Sciatic nerve (tissue), 2 donors: ENCODE measurements at places on chromosomes 7 and 10.

DNA sequence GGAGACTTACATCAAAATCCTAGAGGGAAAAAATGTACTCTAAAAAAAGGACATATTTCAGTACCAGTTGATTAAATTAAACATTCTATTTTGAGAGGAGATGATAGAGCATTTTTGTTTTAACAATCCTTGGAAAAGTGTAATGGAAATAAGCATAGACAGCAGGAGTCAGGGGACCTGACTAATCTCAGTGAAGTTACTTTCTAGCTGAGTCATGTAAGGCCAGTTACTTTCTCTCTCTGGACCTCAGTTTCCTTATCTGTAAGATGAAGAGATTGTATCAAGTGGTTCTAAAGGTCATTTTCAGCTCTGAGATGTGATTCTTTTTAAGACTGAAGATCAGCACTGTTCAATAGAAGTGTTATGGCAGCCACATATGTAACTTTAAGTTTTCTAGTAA is 44.1 kb downstream of the VTI1A start:
- DNase-seq: no peak

DNA sequence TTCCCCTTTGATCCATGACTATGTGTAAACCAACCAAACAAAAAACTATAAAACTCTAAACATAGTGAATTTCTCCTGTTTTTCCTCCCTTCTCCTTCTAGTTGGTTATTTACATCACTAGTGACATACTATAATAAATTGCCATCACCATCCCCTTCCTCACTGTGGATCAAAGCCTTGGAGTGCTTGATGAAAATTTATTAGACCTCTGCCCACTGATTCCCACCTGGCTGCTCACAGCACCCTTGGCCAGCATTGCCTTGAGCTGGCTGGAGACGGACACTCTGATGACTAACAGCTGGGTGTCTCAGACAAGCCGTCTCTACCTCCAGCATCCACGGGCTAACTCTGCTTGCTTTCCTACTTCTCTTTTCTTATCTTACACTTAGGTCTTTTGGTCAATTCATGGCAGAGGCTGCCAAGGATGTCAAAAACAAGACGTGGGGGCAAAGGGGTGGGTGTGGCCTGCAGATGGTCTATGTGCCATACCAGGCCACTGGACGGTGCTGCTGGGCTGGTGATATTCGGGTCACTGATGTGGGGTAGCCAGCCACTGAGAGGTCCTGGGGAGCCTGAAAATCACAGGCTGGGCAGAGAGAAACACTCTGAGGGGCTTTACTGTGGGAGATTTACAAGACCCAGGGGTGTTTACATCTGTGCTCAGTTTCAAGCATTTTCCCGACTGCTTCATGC is 207.8 kb downstream of the TAX1BP1 start:
- no peak for DNase-seq

DNA sequence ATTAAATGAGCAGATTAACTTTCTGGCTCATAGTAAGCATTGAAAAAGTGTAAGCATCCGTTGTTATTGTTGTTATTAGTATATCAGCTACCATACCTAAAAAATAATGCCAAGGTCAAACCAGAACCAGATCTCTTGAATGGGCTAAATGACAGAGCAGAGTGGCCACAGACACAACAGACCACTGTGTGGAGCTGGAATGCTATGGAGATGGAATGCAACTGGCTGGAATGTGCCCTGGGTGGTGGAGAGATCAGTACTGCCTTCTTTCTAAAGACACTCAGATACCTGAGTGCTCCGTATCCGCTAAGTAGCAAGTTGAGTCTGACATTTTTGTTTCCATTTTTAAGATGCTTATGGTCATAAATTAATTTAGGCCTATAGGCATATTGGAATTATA is 20.5 kb upstream of the DNAJB12 start:
- no peak for DNase-seq

DNA sequence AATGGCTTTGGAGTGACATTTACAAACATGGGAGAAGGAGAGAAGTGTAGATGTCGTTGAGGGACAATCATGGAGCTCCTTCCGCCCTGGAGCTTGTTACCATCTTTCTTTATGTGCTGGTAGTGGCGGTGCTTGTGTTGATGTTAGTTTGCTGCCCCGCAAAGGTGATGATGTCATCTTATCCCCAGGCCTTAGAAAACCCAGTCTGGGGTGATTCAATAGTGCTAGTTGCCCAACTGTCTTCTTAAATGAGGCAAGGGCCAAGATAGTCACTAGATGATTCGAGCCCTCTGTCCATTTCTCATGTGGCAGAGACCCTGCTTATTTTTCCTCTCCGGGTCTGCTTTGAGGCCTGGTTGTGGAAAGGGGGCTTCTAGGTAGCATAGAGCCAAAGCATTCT is 277.4 kb downstream of the CCSER2 start:
- no peak for DNase-seq

GRCh38 chr7:50284296-50284695 is 20.2 kb upstream of the IKZF1 start:
- no peak for DNase-seq

DNA sequence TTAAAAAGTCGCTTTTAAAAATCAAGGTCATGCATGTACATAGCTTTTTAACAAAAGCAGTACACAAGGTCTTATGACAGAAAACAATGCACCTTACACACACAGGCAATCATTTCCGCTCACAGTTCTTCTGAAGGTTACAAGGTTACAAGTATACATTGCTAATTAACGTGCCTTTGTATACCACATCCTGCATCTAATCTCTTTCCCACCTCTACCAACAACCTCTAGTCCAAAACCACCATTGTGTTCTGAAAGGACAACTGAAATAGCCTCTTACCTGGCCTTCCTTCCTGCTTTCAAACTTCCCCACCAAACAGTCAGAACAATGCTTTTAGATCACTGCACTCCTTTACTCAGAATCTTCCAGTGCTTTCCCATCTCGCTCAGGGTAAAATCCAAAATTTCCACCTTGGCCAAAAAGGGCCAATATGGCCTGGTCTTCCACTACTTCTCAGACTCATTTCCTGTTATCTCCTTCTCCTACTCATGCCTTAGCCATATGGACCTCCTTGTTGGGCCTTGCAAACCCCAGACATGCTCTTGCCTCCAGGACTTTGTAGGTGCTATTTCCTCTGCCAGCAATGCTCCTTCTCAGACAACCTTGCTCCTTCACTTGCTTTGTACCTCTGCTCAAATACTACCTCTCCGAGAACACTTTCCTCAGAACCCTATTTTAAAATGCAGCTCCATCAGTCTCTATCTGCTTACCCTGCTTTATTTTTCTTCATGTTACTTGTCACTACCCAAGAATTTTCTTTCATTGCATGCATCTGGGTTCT is 205.4 kb downstream of the DNAJC1 start:
- DNase-seq: no peak

DNA sequence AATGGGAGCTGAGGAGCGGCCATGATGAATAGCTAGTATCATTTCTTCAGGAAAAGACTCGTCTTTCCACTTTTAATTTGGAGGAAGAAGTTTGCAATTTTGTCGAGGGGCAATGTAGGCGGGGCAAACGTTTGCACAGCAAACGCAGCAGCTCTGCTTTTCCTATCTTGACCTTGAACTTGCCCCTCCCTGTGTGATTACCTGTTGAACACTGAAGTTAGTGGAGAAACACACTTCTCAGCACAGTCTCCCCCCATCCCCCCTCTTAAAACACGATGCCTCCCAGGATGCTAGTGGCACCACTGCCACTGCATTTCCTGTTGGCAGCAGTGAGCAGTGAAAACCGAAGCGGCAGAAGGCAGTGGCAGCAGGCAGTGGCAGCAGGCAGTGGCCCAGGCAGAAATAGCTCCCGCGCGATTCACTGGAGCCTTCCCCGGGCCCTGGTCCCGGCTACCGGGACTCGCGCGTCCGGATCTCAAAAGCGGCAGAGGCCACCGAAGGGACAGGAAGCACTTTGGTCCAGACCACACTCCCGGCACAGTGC is at the start of gene EPDR1:
TSS of gene EPDR1 (plus strand) at position 336 of the 544 bp plus-strand sequence. CDS start 300 bp downstream, outside the sequence.
- DNase-seq: peak; percentile 79

DNA sequence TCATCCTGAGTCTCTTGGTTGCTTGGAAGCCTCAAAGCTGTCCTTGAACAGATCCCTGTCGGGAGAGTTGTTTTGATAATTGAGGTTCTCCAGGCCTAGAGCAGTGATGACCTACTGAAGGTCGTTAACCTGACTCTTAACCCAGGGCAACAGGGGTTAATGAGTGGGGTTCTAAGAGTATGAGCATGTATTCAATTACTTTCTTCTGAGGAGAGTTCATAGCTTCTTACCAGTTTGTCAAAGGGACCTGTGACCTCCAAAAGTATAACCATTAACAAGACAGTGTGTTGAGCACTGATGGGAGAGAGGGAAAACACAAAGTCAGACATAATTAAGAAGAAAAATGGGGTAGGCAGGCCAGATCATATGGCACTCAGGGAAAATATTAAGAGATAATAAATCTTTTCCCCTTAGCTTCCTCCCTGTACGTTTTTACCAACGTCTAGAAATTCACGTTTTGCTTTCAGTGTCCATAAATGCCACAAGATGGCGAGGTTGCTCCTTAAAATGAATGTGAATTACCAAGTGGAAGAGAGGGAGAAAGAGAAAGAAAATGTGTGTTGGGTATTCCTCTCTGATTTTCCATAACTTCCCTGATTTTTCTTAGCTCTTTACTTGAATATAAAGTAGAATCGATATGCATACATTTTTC is 97.6 kb downstream of the SUGCT start:
- DNase-seq: no peak

DNA sequence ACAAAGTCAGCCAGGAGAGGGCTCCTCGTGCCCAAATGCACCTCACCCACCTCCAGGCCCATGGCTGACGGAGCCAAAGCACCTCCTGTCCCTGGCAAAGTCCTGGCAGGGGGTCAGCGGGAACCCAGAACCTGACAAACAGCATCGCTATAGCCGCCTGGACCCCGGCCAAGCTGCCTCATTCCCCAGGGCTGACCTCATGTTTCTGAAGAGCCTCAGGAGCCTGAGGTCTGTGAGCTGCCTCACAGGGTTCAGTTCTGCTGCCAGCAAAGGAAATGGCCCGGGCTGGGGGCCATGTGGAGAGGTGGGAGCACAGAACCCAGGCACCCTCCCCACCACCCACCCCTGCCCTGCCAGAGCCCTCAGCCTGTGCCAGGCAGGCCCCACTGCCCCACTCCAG is 4.2 kb upstream of the NANOS1 start:
- no peak for DNase-seq

GRCh38 chr10:80938903-80939302 is 401.2 kb downstream of the SH2D4B start:
- DNase-seq: no peak

GRCh38 chr10:82813856-82814255 is 938.9 kb downstream of the NRG3 start:
- no peak for DNase-seq

DNA sequence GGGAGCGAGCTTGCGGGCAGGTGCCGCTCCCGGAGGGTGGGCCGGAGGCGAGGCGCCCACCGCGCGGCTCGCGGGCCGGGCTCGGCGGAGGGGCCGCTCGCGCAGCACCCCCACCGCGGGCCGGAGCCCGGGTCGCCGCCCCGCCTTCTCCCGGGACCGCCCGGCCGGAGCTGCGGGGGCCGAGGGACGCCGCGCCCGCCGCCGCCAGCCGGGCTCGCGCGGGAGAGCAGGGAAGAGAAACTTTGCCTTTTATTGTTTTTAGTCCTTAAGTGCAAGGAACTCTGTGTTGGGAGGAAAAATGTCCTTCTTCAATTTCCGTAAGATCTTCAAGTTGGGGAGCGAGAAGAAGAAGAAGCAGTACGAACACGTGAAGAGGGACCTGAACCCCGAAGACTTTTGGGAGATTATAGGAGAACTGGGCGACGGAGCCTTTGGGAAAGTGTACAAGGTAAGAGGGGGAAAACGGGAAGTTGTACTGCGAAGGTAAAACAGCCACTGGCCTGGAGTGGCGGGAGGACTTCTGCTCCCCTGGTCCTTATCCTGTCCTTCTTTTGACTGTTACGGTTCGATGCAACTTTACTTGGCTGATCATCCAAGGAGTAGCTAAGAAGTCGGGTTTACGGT is 620 bp downstream of the SLK start:
- no peak for DNase-seq

- DNase-seq: no peak
Measured at GRCh38 chr10:114084215-114084614, 40.5 kb downstream of the ADRB1 start.

DNA sequence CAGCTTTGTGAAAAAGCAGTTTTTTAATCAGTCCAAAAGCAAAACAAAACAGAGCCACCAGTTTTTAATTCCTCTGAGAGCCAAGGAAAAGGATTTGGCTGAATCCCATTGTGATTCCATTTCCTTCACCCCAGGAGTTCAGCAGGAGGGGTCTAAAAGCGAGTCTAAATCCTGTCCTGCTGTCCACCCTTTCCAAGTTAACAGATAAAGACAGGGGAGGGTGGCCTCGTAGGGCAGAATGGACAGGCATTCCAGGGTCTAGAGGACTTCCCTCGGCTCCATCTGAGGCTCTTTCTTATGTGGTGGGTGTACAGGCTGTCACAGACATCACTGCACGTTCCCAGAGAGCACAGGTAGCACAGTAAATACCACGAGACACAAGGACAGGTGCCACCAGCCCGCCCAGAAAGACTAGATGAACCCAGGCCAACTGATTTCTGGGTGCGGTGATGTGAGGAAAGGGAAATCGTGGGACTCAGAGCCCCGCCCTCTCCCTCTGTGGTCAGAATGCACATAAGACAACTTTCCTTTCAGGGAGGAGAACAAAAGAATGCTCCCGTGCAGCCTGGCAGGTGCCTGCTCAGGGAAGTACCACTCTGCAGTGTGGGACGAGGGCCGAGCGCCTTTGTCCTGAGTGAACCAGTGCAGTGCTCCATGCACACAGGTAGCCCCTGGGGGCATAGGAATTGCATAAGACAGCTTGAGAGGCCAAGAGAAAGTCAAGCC is 119.7 kb downstream of the ABLIM1 start:
- no peak for DNase-seq

- no peak for DNase-seq
Measured at GRCh38 chr7:27118580-27118979, 12.0 kb downstream of the HOXA4 start.

DNA sequence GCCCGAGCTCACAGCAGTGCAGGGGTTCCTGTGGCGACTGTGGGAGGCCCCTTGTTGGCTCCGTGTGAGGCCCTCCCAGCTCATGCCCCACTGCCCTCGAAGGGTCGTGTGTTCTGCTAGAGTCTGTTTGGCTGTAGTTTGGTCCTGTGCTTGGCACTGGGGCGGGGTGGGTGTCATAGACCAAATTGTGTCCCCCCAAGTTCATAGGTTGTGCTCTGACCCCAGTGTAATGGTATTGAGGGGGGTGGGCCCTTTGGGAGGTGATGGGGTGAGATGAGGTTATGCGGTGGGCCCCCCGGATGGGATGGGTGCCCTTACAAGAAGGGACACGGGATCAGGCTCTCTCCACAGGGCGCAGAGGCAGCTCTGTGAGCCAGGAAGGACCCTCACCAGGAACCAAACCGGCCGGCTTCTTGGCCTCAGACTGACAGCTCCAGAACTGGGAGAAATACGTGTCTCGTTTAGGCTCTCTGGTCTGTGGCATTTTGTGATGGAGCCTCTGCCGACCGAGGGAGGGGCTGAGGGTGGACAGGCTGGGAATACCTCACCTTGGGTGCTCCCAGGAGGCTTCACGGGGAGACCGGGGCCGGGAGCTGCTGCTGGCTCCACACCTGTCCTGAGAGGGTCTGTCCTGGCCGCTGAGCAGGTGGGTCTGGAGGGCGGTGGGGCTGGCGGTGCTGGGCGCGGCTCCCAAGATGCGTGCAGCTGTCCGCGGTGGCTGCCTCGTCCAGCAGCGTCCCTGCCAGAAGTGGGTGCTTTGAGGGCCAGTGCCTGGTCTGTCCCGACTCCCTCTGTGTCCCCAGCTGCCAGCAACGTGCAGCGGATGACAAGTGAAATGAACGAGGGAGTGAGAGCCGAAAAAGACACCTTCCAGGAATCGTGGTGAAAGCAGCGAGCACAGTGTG is 89.4 kb downstream of the INPP5A start:
- DNase-seq: peak; percentile 57

- no peak for DNase-seq
Measured at GRCh38 chr10:6621536-6621935, 41.5 kb upstream of the PRKCQ start.

- DNase-seq: no peak
Measured at GRCh38 chr10:58275908-58276307, 6.9 kb downstream of the CISD1 start.
